GM04504 (cell line): ENCODE measurements at places on chromosomes 3 and 15.

DNA sequence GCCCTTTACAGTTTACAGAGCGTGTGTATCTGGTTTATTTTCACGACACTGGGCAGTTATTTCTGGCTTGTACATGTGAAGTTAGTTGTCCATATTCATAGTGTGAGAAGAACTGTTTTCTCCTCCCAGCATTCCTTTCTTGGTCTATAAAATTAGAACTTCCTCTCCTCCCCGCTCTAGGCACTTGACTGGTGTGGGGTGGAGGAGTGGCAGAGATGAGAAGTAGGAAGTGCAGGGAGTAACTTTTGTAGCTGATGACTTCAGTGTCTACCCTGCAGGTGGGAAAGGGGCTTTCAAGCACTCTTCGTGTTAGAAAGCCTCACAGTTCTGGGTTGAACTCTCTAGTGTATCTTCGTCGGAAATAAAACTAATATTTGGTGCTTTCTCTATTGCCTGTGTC is 13.4 kb downstream of the APOD start:
- DNase-seq: no peak

GRCh38 chr3:163327086-163327485 is 1751.2 kb downstream of the SI start:
- no peak for DNase-seq

- DNase-seq: no peak
Measured at GRCh38 chr3:148297013-148297412, 400.7 kb upstream of the AGTR1 start.

- no peak for DNase-seq
Measured at GRCh38 chr15:39792025-39792843, 9.6 kb upstream of the FSIP1 start.

DNA sequence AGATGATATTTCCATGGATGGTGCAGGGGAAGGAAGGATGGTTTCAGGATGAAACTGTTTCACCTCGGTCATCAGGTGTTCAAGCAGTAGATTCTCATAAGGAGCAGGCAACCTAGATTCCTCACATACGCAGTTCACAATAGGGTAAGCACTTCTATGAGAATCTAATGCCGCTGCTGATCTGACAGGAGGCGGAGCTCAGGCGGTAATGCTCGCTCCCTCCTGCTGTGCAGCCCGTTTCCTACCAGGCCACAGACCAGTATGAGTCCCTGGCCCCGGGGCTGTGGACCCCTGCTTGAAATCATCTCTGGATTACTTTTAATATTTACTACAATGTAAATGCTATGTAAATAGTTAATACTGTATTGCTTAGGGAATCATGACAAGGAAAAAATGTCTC is 241.8 kb downstream of the ROBO2 start:
- DNase-seq: no peak

DNA sequence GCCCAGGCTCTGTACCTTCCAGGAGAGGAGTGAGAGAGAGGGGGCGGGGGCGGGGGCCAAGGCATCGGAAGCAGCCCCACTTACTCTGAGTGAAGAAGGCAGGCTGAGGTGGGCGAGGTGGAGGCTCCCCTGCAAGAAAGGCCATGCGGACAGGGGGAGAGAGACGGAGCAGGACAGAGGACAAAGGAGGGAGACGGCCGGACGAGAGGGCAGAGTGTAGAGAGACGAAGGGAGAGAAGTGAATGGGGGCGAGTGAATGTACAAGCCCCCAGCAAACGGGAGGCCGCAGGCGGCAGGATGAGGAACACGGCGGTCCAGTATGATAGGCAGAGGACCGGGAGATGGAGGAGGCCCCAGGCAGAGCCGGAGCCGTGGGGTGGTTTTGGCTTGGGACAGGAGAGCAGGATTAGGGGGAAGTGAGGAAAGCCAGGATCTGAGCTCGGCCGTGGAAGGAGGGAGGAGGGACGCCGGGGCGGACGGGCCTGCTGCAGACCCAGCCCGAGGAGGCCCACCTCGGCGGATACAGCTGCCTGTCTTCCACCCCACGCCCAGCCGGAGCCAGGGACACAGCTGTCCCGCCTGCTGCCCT is 38.8 kb downstream of the TNK2 start:
- DNase-seq: no peak

DNA sequence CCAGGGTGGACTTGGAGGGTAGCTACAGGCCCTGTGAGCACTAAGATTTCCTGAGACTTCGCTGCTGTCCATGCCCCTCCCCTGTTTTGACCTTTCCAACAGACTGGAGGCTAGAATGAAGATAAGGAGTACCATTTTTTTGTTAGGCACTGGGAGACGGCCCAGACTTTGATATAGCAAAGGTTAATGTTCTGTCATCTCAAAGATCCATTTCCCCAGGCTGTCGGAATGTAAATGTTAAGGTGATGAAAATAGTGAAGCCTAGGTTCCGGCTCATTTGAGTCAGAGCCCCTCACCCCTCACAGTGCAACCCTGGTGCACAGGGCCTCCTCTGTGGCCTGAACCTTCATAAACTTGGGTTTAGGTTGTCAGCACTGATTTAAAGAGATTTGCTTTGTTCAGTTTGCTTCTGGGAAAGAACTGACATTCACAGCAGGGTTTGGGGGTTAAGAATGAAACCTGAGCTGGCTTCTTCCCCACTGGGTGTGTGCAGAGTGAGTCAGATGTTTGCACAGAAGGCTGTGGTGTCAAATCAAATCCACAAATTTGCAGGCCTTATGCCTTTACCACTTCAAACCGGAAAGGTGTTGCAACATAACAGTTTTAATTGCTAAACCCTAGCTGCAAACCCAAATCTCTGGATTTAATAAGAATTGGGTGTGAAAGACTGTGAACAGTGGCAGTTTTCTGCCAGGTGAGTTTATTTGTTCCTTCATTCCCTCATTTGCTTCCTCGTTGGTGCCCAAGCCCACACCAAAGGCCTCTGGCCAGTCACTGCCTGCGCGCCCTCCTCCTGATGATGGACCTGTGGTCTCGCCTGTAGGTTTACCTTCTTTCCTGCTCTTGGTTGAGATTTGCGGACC is 20.6 kb upstream of the KCTD6 start:
- DNase-seq: peak; percentile 67

GRCh38 chr3:28088811-28089526 is 152.4 kb upstream of the CMC1 start:
- no peak for DNase-seq

- DNase-seq: no peak
Measured at GRCh38 chr15:69031013-69032001, 16.8 kb downstream of the NOX5 start.

DNA sequence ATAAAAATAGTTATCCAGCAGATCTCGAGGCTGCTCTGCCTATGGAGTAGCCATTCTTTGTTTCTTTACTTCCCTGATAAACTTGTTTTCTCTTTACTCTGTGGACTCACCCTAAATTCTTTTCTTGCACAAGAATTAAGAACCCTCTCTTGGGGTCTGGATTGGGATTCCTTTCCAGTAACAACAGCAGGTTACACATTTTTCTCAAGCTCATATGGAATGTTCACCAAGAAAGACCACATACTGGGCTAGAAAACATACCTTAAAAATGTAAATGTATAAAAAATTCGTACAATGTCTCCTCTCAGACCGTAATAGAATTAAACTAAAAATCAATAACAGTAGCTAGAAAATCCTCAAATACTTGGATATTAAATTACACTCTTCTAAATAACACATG is 299.2 kb downstream of the CNTN3 start:
- DNase-seq: no peak

GRCh38 chr3:30611613-30612436 is 5.4 kb downstream of the TGFBR2 start:
- DNase-seq: no peak

GRCh38 chr3:189049458-189050236 is 122.1 kb upstream of the TPRG1 start:
- DNase-seq: no peak

DNA sequence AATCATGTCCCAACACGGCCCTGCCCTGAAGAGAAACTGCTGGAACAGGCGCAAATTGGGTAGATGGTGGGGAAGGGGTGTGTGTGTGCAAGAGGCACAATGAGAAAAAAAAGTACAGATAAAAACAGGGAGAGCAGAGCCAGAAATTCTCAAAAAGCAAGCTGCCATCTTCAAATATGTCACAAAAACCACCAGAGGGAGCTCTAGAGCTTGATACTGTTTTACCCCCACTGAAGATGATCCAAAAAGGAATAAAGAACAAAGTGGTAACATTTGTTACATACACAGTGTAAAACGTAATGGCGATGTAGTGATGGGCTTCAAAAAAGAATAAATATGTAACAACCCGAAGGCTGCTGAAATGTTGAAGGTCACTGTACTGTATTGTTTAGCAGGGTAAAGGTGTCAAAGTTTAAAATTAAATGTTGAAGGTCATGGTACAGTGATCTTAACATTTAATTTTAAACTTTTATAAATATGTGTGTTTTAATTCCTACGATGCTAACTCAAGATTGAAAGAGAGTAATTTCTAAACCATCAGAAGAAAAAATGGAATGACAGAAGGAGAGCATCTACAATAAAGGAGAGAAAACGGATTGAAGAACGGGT is 6.0 kb downstream of the SNRPA1 start:
- no peak for DNase-seq

DNA sequence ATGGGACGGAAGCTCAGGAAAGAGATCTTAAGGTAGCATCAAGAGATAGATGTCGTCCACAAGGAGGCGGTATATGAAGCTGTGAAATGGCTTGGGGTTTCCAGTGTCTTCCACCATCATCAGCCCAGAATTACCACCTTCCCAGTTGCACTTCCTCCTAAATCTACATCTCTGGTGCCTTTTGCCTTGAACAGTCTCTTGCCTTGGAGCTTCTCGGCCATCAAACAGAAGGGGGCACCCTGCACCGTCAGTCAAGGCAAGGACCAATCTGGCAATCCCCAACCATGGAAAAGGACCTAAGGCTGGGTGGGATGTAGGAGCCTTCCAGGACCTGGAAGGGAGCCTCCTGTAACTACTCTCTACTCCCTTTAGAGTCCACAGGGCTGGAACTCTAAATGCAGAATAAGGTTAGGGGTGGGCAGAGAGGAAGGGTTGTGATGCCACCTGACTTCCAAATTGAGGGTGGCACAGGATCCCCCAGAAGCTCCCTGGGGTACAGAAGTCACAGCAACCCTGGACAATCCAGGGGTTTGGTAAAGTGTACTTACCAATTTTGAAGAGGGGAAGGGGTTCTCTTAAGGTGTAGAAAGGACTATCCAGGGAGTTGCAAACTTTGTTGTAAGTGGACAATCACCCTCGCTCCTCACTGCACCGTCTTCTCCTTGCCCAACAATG is 1.0 kb upstream of the RYR3 start:
- no peak for DNase-seq

DNA sequence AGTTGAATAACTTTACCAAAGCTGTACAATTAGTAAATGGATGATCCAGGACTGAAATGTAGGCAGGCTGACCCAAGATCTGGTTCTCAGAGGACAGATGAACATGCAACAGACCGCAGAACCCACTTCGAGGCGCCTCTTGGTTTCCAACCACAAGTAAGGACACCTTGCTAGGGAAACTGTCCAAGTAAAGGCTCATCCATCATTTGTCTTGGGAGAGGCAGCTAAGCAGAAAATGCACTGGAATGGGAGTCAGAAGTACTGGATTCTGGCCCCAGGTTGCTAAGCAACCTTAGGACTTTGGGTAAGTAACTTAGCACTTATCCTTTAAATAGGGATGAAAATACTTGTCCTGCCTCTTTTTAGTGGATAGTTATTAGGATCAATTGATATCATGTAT is 366.3 kb upstream of the LRRC3B start:
- DNase-seq: no peak

- DNase-seq: peak; percentile 46
Measured at GRCh38 chr15:70605606-70606410, 157.6 kb downstream of the UACA start.

DNA sequence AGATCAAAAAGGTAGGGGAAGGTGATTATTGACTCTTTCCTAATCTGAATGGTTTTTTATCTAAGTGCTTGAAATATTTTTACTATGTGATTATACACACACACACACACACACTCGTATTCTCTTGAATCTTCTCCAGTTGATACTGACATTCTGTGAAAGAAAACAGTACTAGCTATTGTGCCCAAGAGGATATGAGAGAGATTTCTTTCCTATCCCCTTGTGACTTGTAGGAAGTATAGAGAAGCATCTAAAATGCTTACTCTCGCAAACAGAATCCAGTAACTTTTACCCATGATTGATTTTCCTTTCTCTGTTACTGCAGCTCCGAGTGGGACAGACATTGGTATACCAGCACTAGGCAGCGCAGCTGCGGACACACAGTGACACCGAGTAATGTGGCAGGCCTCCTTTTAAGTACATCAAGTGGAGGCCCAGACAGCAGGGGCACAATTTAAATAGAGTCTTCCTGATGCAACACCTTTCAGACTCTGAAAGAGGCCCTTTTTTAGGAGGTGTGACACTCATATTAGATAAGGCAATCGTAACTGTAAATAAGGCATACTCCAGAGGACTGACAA is 421.0 kb upstream of the CNTN4 start:
- DNase-seq: no peak

GRCh38 chr3:184715943-184716621 is 4.2 kb upstream of the MAGEF1 start:
- no peak for DNase-seq

- no peak for DNase-seq
Measured at GRCh38 chr15:97470417-97470816, 490.1 kb upstream of the ARRDC4 start.

DNA sequence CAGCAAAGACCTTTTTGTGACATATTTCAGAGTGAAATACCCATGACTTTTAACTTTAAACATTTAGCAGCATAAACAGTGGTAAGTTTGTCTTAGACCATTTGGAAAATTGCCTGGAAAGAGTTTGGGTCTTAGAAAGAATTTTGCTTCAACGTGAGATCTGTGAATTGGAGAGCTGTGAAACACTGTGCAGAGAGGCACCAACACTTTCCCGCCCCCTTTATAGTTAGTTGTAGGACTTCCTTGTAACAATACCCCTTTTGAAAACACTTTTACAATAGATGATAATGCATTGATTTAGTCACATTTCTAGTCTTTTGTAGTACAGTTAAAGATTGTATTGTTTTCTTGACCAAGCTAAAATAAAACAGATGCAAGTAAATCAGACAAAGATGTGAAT is 43.5 kb upstream of the MBNL1 start:
- DNase-seq: no peak

DNA sequence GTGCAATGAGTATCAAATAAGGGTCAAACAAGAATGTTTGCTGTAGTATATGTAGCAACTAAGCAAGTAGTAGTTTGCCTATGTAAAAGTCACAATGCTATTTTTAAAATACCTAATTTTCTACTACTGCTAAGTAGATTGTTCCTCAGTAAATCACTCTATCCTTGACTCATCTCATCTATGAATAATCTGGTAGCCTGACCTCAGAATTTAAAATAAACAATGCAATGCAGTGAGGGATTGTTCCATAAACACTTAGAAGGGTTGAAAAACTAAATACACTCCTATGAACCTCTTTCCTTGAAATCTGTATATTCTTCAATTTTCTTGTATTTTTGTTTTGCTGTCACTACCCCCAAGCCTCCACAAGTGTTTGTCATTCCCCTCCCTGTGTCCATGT is 253.3 kb downstream of the TBC1D5 start:
- no peak for DNase-seq

GRCh38 chr3:148880681-148881080 is 15.6 kb downstream of the CPA3 start:
- no peak for DNase-seq

GRCh38 chr3:62416144-62416543 is 42.8 kb upstream of the FEZF2 start:
- DNase-seq: no peak

- peak; percentile 68 for DNase-seq
Measured at GRCh38 chr3:67526246-67526645, 128.2 kb downstream of the SUCLG2 start.
